ENCODE measurements at places on chromosomes 7 and 10.

GRCh38 chr10:7561216-7561893 is 105.4 kb downstream of the ITIH5 start:
- no peak for DNase-seq

GRCh38 chr10:13399752-13400151 is 51.7 kb upstream of the SEPHS1 start:
- DNase-seq = no peak

- DNase-seq = no peak
Observed at GRCh38 chr10:94066411-94066810, 72.7 kb downstream of the PLCE1 start.

- no peak for DNase-seq
Observed at GRCh38 chr10:59627366-59628018, 82.2 kb downstream of the SLC16A9 start.

DNA sequence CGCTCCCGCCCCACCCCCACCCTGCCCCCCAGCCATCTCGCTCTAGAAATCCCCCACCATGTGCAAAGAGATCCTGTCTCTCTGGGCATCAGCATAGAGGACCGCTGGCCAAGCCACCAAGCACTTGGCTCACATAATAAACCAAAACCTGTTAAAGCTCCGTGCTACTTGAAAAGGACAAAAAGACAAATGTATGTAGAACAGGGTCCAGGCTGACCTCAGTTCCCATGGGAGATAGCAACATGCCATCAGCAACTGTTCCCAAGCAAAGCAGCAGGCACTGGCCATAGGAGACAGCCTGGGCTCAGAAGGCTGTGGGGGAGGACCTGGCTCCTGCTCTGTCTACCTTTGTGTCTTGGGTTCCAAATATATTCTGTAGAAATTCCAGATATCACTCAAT is 38.4 kb upstream of the GDF10 start:
- no peak for DNase-seq

- no peak for DNase-seq
Observed at GRCh38 chr10:24041834-24042233, 167.1 kb upstream of the KIAA1217 start.

- DNase-seq = no peak
Observed at GRCh38 chr10:94065362-94065761, 71.6 kb downstream of the PLCE1 start.

GRCh38 chr10:113680190-113681111 is 739 bp downstream of the CASP7 start:
- no peak for DNase-seq

DNA sequence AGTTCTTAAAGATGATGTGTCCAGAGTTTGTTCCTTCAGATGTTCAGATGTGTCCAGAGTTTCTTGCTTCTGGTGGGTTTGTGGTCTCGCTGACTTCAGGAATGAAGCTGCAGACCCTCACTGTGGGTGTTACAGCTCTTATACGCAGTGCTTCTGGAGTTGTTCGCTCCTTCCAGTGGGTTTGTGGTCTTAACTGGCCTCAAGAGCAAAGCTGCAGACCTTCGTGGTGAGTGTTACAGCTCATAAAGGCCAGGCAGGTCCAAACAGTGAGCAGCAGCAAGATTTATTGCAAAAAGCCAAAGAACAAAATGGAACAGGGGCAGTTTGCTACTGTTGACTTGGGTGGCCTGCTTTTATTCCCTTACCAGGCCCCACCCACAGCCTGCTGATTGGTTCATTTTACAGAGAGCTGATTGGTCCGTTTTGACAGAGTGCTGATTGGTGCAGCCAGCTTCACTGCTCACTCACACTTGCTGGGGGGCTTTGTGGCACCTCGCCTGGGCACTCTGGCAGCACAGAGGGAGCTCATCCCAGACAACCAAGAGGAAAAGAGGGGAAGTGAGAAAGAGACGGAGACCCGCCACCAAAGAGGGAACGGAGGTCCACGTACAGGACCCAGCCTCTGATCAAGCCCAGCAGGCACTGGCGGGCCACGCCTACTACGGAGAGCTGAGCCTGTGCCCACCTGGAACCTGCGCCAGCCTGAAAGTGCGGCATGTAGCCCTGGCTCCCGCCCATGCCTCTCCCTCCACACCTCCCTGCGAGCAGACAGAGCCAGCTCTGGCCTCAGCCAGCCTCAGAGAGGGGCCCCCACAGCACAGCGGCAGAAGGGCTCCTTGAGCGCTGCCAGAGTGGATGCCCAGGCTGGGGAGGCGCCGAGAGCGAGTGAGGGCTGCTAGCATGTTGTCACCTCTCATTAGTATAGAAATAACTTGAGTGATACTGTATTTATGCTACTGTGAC is 55.8 kb upstream of the SEMA3C start:
- no peak for DNase-seq

GRCh38 chr7:40714363-40715052 is 579.7 kb downstream of the SUGCT start:
- no peak for DNase-seq

- no peak for DNase-seq
Observed at GRCh38 chr7:80791509-80791929, 127.3 kb downstream of the SEMA3C start.

DNA sequence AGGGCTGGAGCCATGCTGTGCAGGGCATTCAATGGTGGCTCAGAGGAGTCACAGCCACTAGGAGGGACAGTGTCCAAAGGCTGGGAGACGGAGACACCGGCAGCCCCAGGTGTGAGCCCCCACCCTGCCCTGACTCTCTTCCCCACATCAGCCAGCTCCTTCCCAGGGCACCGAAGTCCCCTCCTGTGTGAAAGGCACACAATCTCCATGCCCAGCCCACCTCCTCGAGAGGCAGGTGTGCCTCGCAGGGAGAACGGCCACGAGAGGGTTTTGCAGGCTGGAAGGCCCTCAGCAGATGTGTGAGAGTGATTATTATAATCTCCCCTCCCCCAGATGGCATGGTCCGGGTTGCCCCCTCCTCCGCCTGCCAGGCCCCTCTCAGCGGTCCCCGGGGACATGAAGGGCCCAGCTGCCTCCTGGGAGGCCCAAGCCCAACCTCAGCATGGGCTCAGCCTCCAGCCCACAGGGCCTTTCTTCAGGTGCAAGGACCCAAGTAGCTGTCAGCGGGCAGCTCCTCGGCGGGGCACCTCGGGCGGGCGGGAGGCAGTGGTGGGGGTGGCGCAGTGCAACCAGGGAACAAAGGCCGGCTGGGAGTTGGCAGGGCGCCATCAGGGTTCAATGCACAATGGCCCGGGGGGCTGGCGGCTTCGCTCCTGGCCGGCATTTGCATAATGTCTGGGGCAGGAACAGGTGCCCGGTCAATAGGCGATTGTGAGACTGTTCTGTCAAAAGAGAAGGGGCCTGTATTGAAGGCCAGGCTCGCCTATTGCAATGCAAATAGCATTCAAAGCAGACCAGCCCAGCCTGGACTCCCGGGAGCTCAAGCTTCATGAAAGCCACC is 155.3 kb upstream of the ZMIZ1 start:
- DNase-seq = no peak

GRCh38 chr7:50182759-50183158 is 89.7 kb upstream of the ZPBP start:
- DNase-seq = no peak

- DNase-seq = no peak
Observed at GRCh38 chr10:62589689-62590088, 214.8 kb upstream of the ADO start.

DNA sequence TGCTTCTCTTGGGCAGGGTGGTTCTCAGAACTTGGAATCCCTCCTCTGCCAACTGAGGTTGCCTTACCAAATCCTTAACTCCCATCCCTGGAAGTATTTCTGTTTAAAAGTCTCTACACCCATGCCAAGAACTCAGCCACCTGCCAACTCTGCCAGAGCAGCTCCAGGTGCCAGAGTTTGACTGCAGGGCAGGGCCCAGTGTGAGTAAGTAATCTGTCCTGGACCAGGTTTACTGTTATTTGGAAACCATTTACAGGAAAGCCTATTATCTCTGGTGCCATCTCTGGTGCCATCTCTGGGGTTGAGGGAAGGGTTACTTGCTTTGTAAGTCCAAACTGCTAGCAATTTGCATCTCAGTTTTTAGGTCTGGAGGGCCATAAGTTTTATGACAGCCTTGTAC is 2.5 kb downstream of the TSPAN15 start:
- DNase-seq = no peak

GRCh38 chr7:184294-185264 is 7.8 kb upstream of the FAM20C start:
- no peak for DNase-seq

- no peak for DNase-seq
Observed at GRCh38 chr7:137160236-137160635, 183.3 kb downstream of the PTN start.

GRCh38 chr7:156515911-156516790 is 124.4 kb upstream of the RNF32 start:
- no peak for DNase-seq

DNA sequence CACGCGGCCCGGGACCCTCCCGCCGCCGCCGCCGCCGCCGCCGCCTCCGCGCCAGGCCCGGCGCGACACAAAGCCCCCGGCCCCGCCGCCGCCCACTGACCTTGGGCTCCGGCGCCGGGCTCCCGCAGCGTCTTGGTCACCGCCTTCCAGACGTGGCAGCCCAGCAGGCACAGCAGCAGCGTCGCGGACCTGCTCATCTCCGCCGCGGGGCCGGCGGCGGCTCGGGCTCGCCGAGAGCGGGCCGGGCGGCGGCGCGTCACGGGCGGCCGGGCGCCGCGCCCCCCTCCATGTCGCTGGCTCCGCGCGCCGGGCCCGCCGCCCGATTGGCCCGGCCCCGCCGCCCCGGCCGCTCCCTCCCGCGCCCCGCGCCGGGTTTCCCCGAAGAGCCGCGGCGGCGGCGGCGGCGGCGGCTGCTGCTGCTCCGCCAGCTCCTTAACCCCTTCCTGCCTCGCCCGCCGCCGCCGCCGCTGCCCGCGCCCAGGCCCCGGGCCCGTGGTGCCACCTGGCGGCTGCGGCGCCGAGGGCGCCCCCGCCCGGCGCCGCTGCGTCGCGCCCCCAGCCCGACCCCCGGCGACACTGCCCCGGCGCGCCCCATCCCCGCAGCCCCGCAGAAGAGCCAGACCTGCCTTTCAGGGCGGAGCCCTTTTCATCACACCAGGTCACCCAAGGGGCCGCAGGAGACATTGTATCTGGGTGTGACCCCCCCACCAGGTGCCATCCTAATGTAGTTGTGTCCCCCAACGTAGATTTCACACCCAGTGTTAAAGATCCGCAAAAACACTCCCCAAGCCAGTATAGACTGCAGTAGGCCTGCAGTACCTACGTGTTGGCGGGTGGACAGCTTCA is at the start of gene FAM171A1:
Gene FAM171A1, minus strand, starts transcription at position 434 of the 846 bp plus-strand sequence. Its CDS starts 237 bp downstream, at position 197.
- no peak for DNase-seq

- DNase-seq = no peak
Observed at GRCh38 chr10:89556600-89556999, 21.2 kb upstream of the SLC16A12 start.

DNA sequence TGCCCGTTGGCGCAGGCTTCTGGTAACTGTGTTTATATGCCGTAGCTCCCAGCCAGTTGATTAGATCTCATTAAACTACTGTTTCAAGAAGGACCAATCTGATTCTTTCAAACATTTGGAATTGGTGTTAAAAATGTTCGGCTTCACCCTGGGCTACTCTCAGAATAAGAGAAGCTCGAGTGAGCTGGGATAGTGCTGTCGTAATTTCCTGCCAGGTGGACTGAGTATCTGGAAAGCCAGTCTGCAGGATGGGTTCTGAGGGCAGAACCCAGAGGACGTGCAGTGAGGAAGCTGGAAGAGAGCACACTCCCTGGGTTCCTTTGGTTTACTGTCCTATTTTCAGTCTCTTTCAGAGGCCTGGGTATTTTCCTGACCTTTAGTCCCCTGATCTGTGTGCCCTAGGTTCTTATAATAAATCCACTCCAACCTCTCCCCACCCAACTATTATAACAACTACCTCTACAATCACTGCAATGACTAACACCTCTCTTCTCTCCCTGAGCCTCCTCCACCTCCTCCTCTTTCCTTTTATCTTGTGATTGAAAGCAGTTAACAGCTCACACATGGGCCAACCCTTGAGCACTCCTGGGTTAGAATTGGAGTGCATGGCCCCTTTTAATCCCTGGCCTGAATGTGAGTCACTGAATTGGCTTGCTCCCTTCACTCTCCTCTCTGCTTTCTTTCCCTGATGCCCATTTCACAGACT is 63.0 kb downstream of the AOAH start:
- DNase-seq = no peak

DNA sequence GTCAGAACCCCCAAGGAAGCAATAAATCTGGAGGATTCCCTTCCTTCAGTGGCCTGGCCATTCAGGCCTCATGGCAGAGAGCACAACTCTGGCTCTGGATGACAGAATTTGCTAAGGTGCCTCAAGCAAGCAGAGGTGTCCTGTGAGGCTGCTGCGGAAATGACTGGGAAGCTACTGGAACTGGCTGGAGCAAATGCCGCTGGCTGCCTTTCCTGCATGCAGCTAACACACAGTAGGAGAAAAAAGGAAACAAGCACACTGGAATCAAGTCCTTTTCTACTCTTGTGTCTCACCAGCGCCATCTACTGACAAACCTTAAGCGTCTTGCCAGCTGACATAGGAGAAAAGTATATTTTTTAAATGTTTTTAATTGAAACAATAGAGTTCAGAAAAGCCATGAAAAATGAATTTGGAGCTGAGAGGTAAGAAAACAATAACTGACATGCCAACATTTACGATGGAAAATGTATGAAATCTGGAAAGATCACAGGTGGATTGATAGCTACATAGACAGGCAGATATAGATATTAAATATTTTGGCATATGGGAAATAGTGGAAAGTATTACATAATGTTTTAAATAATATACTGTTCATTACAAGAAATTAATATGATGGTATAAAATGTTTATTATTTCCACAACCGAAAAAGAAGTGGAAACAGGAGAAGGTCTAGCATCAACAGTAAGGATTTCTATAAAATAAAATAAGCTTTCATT is 951.6 kb downstream of the ANKRD7 start:
- no peak for DNase-seq

DNA sequence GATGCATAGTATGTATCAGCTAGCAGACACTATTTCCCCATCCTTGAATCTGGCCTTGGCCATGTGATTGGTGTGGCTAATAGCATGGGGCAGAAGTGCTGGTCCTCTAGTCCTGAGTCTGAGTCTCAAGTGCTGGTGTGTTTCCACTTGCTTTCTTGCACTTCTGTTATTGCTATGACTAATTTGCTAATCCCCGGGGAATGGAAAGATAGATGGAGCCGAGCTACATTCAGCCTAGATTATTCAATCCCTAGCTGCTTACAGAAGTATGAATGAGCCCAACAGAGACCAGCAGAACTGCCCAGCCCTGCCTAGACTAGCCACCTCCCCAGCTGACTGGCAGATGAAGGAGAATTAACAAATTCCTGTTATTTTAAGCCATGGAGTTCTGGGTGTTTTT is 53.2 kb upstream of the SYPL1 start:
- no peak for DNase-seq

DNA sequence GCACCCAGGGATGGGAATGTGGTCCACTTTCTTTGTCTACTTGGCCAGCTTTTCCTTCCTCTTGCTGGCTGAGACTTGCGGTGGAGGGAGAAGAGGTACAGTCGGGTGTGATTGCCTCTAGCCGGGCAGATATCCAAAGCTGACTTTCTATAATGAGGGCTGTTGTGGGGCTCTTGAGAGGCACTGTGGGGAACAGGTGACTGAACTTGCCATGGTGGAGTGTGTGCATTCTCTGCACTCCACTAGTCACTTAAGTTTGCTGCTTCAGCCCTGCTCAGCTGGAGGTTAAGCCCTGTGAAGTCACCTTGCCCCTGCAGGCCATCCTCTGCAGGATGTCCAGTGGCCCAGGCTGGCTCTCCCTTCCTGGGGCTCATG is 116.6 kb downstream of the AOAH start:
- no peak for DNase-seq

All from cortex of kidney (tissue), 1 donor.